ENCODE measurements at places on chromosomes 6 and 20.
A peak's percentile ranks its signal among the peaks of the same experiment; 100 is the strongest.

DNA sequence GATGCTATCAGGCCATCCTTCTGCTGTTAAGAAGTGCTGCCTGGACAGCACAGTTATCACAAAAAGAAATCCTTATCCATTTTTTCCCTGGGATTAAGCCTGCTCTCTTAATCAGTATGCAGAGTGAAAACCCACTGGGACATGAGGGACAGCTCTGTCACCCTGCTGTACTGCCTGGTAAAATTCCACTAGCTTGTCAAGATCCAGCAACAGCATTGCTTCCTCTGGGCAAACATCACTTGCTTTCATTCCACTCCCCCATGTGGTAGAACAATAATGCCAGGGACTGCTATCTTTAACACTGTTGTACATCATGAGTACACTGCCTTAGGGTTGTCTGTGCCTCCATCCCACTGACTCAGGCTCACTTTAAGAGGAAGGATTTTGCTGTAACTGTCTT, 331.3 kb downstream of the KIF16B start:
- DNase-seq, result no peak

DNA sequence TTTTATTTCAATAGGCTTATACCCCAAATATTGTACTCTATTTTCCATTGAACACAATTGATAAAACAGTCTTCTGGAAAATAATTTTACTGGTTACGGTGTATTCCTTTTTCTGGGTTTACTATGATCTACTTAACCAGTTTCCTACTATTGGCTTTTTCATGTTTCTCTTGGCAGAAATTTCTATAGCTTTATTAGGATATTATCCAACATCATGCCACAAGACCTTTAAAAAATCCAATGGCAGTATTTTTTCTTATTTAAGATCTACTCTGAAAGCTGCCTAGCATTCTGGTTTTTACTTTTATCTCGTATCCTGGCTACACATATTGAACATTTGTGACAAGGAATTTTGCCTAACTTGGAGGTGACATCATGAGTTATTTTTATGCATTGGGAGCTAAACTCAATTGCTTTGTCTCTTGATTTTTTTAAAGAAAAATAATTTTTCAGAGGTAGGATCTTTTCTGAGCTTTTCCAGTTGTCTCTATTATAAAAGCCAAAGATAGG, 45.5 kb downstream of the SLC9A8 start:
- no peak for DNase-seq

- DNase-seq, result peak; percentile 58
These were observed 55.4 kb downstream of the LAMA4 start for GRCh38 chr6:112199001-112199403.

DNA sequence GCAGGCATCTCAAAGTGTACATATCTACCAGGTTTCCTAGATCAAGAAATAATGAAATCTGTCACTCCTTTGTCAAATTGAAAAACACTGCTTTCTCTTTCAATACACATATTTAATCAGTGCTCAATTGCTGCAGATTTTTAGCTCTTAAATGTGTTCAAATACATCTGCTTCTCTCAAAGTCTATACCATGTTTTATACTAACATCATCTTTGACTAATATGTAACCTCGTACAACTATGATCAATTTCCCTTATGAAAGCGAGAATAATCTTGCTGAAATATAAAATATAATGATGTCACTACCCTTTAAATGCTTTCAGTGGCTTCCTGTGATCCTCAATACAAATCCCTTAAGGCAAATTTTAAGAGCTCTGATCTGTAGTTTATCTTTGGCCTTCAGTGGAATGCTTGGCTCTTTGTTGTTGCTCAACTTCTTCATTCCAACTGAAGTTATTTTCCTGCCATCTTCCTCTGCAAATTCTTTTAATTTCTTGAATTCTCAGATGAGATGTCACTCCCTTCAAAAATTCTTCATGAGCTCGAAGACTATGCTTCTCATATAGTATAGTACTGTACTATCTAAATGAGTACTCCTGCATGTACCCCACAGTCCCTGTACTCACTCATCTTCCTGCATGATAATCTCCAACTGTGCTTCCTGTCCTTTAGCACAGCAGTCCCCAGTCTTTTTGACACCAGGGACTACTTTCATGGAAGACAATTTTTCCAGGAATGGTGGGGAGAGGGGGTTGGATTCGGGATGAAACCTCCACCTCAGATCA, 545.1 kb upstream of the GJE1 start:
- DNase-seq, result no peak

- no peak for DNase-seq
These were observed 17.3 kb downstream of the TREM1 start for GRCh38 chr6:41269166-41269565.

DNA sequence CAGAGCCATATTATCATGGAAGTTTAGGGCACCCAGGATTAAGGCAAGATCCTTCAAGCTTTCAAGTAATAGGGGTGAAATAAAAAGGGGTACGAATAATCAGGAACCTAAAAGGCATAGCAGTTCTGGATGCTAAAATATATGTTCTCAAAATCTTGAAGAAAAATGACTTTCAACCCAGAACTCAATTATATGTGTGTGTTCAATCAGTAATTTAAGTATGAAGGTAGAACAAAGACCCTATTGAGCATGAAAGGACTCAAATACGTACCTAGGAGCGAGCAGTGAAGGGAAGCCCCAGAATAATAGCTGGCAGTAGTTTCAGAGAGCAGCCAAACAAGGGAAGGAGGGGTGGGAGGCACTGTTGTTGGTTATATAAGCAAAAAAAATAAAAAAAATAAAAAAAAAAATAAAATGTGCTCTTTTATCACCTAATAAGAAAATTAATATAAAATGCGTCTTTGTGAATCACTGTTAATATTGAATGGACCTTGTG, 45.4 kb downstream of the MYO6 start:
- DNase-seq, result no peak

DNA sequence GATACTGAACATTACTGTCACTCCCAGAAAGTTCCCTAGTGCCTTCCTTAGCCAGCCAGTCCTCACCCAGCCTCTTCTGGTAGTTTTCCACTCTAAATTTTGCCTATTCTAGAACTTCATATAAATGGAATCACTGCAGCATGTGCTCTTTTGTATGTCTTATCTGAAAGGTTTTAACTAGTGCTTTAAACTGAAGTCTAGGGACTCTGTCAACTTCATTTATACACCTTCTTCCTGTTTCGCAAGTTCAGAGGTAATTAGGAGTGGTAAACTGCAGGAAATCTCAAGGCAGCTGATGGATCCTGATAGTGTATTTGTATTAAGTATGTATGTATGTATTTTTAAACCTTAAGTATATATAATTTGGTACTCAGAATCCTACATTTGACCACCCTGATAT, 94.3 kb downstream of the TCP11 start:
- DNase-seq, result peak; percentile 41

All from cardiac muscle cell (in vitro differentiated cells and primary cell).